Suppressor macrophage treated with lipopolysaccharide for 1 hour (primary cell): ENCODE measurements at places on chromosomes 12 and 14.

GRCh38 chr14:71121711-71122110, 214.5 kb downstream of the PCNX1 start:
- no peak for DNase-seq

DNA sequence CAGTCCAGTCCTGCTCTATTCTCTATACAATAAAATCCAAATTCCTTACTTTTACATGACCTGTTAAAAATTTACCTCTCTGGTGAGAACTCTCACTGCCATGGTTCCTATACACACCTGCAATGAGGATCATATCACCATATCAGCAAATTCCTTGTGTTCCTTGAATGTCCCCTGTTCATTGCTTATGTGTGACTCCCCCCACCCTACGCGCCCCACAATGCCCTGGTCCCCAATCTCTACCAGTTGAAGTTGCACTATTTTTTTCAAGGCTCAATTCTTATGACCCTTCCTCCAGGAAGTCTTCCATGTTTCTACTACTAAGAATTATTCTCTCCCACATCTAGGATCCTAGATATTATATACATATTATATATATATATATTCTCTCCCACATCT, 82.2 kb upstream of the NEDD1 start:
- DNase-seq: no peak

DNA sequence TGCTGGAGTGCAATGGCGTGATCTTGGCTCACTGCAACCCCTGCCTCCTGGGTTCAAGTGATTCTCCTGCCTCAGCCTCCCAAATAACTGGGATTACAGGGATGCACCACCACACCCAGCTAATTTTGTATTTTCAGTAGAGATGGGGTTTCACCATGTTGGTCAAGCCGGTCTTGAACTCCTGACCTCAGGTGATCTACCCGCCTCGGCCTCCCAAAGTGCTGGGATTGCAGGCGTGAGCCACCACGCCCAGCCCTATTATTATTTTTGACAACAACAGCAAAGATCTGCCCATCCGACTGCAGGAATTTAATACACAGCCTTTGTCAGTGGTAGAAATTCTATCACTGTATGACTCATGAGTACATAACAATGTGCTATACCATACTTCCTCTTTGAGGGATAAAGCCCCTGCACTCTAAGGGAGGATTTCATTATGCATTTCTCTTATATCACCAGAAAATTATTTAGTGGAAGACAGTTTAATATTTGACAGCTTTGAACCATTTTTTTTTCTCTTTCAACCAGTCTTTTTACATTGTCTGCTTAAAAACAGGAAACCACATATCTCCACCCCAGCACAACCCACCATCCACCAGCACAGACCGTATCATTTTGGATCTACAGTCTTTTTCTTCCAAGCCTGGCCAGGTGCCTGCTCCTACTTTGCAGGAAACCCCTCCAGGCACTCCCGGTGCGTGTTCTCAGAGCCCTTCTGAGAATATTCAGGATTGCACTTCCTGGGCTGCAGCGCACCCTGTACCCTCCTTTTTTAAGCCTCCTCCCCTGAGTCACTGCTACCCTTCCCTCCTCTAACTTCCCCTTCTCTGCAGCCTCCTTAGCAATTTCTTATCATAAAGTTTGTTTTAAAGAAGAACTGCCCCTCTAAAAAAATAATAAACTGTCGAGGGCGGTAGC, 594 bp downstream of the ARHGDIB start:
- DNase-seq: peak; percentile 81

GRCh38 chr12:13462450-13462849, 265.9 kb downstream of the EMP1 start:
- DNase-seq: no peak

DNA sequence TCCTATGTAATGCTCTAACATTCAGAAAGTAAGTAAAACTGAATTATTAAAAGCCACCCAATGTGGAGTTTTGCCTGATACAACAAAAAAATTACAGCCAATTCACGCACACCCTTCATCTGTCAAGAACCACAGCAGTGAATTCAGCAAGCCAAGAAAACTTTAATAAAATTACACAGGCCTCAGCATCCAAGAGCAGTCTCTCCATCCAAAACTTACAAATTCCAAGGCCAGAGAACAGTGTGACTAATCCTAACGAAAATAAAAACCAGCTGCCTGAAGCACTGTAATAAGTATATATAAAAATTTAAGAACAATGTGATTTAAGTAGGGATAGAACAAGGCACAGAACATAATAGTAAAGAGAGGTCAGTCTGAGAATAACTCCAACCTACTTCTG, 54.2 kb downstream of the SIX6 start:
- no peak for DNase-seq

DNA sequence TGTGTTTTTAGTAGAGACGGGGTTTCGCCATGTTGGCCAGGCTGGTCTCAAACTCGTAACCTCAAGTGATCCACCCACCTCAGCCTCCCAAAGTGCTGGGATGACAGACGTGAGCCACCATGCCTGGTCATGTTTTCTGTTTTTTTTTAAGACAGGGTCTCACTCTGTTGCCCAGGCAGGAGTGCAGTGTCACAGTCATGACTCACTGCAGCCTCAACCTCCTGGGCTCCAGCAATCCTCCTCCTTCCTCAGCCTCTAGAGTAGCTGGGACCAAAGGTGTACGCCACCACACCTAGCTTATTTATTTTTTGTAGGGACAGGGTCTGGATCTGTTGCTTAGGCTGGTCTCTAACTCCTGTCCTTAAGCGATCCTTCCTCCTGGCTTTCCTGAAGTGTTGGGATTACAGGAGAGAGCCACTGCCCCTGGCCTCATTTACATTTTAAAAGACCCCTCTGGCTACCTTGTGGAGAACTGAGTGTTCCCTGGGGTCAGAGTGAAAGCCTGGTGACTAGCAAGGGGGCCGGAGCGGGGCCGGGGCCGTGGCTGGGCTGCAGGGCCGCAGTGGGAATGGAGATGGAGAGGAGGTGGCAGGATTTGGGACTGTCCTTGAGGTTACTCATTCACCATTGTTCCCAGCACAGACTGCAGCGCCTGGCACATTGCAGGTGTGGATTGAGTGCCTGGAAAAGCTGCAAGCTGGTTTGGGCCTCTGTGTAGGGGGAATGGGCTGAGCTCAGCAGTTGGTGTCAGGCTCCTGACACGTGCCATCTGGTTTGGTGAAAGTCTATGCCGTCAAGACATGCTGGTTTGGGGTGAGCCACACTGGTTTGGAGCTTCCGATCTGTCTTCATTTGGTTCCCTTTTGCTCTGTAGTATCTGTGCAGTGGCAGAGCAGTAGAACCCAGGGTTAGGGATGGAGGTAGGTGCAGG, 18.1 kb downstream of the KMT5A start:
- DNase-seq: no peak

DNA sequence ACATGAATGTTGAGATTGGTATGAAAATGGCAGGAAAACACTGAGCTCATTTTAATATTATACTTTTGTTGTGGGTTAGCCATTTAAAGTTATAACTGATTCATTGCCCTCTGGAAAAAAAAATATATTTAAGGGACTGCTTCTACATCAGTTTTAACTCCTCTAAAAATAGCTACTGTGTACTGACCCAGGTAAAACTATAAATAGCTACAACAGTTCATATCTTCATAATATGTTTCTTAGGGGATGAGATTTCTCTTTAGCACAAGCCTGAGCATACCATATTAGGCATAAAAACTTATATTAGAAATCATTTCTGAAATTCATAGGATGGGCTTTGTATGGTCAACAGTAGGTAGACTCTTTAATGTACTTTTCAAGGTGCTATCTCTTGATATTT, 81.0 kb downstream of the KTN1 start:
- no peak for DNase-seq

DNA sequence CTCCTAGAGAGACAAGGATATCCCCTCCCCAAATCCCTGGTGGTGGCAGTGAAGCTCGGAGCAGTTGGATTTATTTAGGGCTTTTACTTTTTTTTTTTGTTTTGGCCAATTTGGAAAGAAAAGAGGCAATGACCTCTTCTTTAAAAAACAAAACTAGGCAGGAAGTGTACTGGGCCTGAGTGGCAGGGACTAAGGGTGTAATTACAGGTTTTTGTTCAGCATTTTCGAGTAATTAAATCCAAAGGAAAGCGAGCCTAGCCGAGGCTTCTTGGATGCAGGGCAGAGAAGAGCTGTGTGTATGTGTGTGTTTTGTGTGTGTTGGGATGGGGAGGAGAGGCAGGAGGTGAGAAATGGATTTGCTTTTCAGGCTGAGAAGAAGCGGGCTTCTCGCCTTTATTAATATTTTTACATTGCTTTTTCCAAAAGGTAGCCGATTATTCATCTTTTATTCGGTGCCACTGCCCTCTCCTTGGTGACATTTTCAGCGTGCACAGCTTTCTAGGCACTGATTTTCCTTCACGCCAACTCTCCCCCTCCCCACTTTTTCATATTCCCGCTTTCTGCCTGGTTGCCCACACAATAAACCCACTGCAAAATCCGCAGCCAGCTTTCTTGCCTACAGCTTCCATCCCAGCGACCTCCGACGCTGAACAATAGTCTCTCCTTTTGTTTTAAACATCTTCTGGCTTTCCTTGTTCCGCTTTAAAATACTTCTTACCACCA, 8.9 kb upstream of the IRF2BPL start:
- no peak for DNase-seq

- DNase-seq: no peak
These were observed 484.4 kb downstream of the ATP23 start for GRCh38 chr12:58425481-58426392.

DNA sequence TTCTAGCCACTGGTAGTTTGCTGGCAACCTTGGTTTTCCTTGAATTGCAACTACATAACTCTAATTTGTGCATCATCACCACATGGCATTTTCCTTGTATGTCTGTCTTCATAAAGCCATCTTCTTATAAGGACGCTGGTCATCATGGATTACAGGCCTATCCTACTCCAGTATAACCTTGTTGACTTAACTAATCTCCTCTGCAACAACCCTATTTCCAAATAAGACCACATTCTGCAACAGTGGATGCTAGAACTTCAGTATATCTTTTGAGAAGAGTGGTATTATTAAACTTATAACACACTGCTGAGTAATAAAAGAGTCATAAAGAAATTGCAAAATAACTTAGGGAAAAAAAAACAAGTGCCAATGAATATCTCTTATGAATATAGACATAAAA, 511.8 kb upstream of the FOXG1 start:
- DNase-seq: no peak

- no peak for DNase-seq
These were observed 45.9 kb downstream of the CDK17 start for GRCh38 chr12:96354326-96354725.

GRCh38 chr12:14261096-14261495, 104.4 kb upstream of the ATF7IP start:
- no peak for DNase-seq

DNA sequence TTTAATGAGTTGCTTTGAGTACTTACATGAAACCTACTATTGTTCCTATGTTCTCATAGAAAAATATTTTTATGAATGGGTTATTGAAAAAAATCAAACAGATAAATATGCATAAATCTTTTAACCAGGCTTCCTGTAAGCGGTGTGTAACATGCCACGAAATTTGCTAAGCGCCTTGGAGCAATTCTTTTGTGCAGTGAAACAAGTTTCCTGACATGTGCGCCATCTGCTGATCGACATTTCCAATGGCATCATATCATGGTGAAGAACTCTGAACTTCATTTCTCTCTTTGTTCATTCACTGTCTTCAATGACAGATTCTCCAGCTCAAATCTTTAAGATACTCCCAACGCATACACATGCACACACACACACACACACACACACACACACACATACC, 145.6 kb upstream of the NAV3 start:
- DNase-seq: peak; percentile 17

GRCh38 chr12:110107369-110108281, 16.5 kb upstream of the IFT81 start:
- DNase-seq: no peak

GRCh38 chr12:126290456-126290855, 1225.2 kb downstream of the AACS start:
- DNase-seq: no peak

DNA sequence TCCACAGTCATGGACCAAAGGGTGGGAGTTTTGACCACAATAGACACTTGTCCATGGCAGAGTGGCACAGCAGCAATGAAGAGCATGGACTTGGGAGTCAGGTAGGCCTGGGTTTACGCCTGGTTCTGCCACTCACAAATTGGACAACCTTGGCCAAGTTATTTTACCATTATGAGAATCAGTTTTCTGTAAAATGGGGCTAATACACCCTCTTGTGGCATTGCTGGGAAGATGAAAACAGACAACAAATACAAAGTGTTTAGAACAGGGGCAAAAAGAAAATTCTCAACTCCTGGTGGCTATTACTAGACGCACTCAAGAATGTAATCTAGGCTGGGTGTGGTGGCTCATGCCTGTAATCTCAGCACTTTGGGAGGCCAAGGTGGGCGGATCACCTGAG, 2.6 kb downstream of the C12orf43 start:
- no peak for DNase-seq

- peak; percentile 82 for DNase-seq
These were observed 4.5 kb downstream of the NOP2 start for GRCh38 chr12:6563448-6564050.

DNA sequence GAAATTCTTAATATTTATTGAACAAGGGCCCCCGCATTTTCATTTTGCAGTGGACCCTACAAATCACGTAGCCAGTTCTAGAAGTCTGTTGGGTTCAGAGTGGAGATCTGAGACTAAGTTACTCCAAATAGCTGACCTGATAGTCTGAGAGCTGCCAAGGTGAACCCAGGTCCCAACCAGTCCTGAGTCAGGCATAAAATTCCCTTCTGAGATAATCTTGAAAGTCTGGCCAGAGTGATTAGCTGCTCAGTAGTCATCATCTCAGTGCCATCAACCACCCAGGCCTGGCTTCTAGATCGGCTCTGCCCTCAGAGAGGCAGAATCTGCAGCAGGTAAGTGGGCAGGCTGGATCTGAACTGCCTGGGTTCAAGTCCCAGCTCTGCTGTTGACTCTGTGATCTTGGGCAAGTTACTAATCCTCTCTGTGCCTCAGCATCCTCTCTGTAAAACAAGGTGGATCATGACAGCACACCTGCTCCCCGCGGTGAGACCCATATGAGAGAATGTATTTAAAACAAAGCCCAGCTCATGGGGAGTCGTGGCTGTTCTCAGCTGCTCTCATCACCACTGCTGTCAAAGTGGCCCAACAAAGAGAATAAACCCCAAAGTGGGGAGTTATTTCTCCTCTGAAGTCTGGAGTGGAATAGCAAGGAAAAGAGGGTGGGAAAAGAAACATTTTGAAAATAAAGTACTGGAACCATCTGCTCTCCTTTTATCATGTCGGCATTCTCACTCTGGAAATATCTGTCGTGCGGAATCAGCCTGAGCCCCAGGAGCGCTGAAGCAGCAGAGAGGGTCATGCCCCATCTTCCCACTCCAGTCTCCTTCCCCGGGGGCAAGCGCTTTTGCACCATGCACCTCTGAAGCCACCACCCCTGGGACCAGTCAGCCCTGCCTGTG, 193.3 kb downstream of the DPF3 start:
- peak; percentile 57 for DNase-seq

DNA sequence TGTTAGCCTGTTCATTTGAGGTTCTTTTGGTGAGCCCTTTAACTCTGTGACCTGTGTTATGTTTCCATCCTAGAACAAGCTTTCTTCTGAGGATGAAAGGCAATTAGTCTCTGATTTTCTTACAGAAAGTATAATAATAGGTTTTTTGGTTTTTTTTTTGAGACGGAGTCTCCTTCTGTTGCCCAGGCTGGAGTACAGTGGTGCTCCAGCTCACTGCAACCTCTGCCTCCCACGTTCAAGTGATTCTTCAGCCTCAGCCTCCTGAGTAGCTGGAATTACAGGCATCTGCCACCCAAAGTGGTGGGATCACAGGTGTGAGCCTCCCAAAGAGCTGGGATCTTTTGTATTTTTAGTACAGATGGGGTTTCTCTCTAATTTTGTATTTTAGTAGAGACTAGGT, 52.7 kb upstream of the SYNE2 start:
- DNase-seq: no peak
